ENCODE measurements at places on chromosomes 7 and 10.

DNA sequence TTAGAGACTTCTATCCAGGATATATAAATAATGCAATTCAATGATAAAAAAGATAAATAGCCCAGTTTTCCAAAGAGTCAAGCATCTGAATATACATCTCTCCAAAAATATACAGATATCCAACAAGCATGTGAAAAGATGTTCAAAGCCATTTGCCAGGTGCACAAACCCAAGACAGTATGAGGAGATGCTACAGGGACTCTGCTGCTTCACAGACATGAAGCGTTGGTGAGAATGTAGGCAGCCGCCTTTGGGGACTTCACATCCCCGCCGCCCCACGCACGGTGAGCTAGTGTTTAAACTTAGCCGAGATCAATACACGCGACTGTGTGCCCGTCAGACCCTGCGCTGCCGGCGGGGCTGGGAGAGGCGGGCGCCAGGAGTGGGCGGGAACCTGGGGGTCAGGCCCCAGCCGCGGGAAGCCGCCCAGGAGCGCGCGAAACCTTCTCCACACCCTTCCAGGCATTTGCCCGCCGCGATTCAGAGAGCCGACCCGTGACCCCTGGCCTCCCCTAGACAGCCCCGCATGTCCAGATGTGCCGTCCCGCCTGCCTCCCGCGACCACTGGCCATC, 927 bp upstream of the ALOX5 start:
- no peak for DNase-seq

- DNase-seq, result peak; percentile 22
These were observed 25.0 kb upstream of the C1GALT1 start for GRCh38 chr7:7157177-7157886.

GRCh38 chr7:117597755-117598154, 117.9 kb downstream of the CFTR start:
- DNase-seq, result no peak

DNA sequence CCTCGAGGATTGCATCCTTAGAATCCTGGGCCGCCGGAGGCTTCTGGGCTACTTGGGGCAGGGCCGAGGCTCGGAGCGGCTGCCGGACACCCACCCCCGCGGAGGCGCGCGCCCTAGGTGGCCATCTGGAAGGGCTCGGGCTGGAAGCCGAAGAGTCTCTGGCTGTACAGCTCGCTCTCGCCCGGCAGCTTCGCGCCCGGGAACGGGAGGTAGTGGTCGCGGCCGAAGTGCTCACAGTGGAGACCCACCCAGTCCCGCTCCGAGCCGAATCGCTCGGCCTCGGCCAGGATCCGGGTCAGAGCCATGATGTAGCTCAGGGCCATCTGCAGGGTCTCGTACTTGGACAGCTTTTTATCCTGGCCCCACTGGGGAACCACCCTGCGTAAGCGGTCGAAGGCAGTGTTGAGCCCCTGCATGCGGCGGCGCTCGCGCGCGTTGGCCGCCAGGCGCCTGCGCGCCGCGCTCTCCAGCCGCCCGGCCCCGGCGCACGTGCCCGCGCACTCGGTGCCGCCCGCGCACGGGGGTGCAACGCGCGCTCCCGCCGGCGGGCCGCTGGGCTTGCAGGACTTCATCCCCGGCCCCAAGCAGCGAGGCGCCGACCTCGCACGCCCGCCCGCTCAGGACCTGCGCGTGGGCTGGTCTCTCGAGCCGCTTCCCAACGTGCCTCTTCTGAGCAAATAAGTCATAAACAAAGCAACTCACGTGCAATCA, 652 bp downstream of the ATOH7 start:
- no peak for DNase-seq

DNA sequence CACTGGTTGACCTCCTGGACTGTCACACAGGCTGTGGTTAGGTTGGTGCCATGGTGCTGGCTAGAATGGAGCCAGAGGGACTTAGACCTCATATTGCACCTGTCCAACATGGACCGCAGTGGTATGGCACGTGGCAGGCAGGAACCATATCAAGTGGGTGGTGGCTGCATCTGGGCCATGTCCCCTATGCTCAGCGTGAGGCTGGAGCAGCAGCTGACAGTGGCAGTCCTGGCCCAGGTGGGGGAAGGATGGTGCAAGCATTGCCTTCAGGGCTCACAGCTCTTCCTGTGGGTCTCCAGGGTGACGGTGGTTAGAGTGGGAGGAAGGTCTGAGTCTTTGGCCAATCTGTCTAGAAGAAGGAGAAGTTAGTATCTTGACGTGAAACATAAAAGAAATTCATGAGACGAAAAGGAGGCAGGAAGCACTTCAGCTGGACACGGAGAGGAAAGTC, 54.5 kb upstream of the PFKFB3 start:
- DNase-seq, result no peak

GRCh38 chr10:96466-96865, 38.8 kb upstream of the ZMYND11 start:
- no peak for DNase-seq

DNA sequence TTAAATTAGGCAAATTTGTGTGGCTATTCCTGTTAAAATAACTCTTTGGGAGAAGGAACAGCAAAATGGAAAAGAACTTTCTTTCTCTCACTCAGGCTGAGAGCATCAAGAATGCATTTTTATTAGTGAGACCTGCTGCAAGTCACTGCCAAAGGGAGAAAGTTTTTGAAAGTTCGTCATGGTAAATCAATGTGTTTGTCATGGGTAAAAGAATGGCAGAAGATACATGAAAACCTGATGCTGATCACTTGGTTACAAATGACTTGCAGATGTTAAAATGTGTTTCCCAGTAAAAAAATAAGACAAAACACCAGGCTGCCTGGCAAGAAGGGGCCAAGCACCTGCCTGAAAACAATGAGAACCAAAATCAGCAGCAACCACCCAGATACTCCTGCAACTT, 484.7 kb upstream of the NRP1 start:
- DNase-seq, result no peak

DNA sequence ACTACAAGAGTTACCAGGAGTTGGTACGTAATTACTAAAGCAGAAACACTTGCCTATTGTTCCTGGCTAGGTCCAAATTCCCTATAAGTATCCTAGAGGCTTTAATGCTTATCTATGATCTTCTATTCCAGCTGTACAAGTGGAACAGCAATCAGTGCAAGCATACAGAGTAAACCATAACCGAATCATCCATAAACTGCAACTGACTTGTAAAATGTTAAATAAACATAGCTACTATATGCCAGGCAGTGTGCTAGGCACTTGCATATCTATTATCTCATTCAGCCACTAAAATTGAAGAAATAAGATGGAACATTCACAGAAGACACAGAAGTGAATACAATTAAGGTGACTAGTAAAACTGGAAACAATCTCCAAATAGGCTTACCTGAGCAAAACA, 55.7 kb downstream of the IRF5 start:
- no peak for DNase-seq

GRCh38 chr7:18086165-18087025, 58.7 kb upstream of the PRPS1L1 start:
- DNase-seq, result no peak

Measured in stimulated activated CD8-positive, alpha-beta memory T cell treated with anti-CD3 and anti-CD28 coated beads, Interleukin-4, amount 100 ng/mL, for 1 hour (primary cell).